Heart left ventricle (tissue), 16 donors: ENCODE measurements at places on chromosomes 2 and 18. TPM values are rescaled to one million over a fixed set of nuclear protein-coding genes. Genes with fewer than 3 reads are reported as not detected.

GRCh38 chr18:54672846-54673475 lies 81.9 kb downstream of the DYNAP start:
- no peak for DNase-seq

DNA sequence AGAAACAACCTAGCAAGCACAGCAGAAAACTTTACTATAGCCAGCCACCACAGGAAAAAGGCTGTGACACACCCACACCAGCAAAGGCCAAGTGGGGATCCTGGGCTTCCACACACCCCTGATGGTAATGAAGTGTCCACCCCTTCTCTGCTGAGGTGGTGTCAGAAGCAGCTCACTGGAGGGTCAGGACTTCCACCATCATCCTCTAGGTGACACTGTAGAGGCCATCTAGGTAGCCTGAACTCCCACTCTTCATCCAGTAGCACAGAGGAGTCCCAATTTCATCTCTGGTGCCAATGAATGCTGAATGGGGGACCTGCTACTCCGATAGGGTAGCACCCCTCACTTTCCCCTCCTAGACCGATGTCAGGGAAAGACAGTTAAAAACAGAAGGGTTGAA lies 1544.4 kb downstream of the LRP1B start:
- no peak for DNase-seq

GRCh38 chr2:185208261-185208660 lies 530.3 kb upstream of the FSIP2 start:
- DNase-seq = no peak

Gene CYTIP
- 1.00 TPM for polyA plus RNA-seq
